GM04503 (cell line): ENCODE measurements at places on chromosomes 4 and X.
A peak's percentile ranks its signal among the peaks of the same experiment; 100 is the strongest.

DNA sequence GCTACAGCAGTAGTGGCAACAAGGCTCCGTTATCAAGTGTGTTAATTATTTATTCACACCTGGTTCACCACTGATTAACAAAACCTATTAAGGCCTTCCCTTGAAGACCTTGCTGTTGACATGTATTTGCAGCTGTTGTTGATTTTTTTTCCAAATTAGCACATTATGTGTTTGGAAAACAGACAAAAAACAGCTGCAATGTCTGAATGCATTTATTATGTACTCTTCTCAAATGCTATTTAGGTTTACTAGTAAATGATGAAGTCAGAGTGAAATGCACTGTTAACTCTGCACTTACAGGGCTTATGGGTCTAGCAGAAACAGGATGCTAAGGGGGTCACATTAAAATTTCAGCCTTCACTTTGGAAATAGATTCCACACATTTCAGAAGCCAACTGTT lies 99.5 kb upstream of the PCDH7 start:
- DNase-seq = no peak

DNA sequence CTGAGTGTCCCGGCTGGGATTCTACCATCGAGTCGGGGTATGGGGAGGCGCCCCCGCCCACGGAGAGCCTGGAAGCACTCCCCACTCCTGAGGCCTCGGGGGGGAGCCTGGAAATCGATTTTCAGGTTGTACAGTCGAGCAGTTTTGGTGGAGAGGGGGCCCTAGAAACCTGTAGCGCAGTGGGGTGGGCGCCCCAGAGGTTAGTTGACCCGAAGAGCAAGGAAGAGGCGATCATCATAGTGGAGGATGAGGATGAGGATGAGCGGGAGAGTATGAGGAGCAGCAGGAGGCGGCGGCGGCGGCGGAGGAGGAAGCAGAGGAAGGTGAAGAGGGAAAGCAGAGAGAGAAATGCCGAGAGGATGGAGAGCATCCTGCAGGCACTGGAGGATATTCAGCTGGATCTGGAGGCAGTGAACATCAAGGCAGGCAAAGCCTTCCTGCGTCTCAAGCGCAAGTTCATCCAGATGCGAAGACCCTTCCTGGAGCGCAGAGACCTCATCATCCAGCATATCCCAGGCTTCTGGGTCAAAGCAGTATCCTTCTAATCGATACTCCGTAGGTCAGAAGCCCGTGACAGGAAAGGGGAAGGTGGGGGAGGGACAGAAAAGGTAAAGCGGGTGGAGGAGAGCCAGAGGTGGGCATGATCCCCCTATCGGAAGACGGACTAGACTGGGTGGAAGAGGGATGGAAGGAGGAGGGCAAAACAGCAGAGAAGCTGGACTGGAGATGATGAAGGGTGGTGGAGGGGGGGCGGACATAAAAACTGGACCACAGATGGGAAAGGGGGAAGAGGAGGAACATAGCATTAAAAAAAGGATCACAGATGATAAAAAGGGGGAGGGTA lies 828 bp downstream of the TSPYL2 start:
- no peak for DNase-seq

DNA sequence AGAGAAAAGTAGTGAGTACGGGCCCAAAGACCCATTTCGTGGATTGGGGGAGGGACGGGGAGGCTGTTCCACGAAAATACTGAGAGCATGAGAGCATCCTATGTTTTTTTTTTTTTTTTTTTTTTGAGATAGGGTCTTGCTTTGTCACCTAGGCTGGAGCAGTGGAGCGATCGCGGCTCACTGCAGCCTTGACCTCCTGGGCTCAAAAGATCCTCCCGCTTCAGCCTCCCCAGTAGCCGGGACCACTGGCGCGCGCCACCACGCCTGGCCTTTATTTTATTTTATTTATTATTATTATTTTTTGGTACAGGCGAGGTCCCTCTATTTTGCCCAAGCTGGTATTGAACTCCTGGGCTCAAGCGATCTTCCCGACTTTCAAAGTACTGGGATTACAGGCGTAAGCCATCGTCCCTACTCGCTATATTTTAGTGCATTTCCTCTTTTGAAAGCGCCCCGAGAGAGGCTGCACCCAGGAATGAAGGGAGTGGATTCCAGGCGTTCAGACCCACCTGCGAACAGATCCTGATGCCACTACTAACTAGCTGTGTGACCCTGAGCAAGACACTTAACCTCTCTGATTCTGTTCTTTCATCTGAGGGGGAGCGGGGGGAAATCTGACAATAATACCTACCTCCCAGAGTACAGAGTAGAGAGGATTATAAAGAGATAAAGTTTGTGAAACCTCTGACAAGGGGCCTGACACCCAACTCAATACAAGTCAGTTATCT lies 5.4 kb upstream of the MSX1 start:
- DNase-seq = no peak

DNA sequence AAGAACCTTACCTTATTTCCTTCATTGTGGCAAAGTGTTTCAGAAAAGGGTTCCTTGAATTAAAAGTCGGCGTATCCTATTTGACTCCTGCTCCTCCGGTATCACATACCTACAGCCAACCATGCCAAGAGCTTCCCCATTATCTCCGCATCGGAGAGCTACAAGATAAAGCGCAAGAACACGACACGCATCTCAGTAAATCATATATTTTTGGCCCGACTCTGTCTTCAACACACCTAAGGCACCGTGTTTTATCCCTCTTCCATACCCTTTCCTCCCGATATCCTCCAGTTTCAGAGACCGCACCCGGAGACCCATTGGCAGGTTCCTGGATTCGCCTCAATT lies 497 bp upstream of the THAP9 start:
- no peak for DNase-seq

GRCh38 chrX:136030303-136031191 lies 45.3 kb downstream of the SLC9A6 start:
- DNase-seq = peak; percentile 75

- DNase-seq = peak; percentile 73
These were observed 196.0 kb upstream of the PSAPL1 start for GRCh38 chr4:7630568-7631287.

- no peak for DNase-seq
These were observed 319.1 kb downstream of the TENM3 start for GRCh38 chr4:182562350-182562749.

DNA sequence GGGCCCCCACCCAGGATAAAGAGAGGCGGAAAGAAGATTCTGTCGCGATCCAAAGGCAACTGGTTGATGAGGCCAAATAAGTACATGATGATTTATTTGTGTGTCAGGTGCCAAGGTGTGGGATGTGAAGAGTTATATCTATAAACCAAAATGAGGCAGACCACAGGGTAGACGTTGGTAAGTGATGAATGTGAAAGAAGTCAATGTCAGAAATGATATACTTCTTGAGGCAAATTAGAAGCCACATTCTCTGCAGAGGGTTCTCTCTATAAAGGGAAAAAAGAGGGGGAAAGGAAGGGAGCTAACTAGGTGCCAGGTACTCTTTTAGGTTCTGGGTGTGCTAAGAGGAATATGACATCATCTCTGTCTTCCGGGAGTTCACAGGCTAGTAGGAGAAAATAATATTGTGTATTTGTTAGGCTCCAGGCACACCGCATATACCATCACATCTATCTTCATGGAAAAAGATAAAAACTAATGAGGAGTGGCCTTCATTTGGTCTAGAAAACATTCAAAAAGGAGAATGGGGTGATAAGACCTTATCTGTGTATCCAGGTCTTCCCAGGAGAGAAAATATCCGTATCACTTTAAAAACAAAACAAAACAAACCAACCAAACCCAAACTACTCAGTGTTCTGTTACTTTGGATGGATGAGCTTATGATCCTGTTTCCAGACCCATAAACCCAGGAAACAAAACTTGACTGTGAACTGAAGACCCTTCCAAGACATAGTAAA lies 4.8 kb upstream of the SH2D1A start:
- DNase-seq = no peak

- DNase-seq = no peak
These were observed 582.6 kb downstream of the RAPGEF2 start for GRCh38 chr4:159685340-159686092.

- DNase-seq = no peak
These were observed 167.1 kb downstream of the NSUN7 start for GRCh38 chr4:40916880-40917279.

GRCh38 chrX:41033299-41033698 lies 51.9 kb upstream of the USP9X start:
- no peak for DNase-seq
